ENCODE measurements at places on chromosomes 12 and 14.

DNA sequence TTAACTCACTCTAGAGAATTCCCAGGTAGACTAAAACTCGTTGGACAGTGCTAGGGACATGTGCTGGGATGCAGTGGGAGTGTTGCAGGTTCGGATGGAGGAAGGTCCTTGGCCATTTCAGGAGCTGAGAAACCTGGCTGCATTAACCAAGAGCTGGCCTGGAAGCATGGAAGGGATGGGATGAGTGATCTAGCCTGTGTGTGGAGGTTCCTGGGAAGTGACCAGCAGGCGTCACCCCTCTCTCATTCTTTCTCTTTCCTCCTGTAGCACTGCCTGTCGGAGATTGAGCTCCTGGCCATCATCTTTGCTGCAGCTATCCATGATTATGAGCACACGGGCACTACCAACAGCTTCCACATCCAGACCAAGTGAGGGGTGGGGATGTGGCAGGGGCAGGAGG lies 15.6 kb downstream of the PPP1R1A start:
- DNase-seq, result no peak

DNA sequence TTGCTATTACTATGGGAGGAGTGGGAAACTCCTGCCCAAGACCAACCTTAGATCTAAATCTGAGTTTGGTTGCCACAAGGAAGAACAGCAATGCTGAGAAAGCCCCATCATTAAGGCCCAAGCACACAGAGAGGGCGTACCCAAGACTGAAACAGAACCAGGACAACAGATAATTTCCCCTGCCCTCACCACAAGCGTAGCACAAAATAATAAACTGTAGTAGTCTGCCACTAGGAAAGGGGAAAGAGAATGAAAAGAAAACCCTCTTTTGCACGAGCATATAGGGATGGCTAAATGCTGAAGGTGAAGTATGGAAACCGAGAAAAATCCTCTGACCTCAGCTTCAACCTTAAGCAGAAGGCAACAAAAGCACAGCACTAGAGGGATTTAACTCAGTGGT lies 76.5 kb upstream of the DHRS4 start:
- no peak for DNase-seq

DNA sequence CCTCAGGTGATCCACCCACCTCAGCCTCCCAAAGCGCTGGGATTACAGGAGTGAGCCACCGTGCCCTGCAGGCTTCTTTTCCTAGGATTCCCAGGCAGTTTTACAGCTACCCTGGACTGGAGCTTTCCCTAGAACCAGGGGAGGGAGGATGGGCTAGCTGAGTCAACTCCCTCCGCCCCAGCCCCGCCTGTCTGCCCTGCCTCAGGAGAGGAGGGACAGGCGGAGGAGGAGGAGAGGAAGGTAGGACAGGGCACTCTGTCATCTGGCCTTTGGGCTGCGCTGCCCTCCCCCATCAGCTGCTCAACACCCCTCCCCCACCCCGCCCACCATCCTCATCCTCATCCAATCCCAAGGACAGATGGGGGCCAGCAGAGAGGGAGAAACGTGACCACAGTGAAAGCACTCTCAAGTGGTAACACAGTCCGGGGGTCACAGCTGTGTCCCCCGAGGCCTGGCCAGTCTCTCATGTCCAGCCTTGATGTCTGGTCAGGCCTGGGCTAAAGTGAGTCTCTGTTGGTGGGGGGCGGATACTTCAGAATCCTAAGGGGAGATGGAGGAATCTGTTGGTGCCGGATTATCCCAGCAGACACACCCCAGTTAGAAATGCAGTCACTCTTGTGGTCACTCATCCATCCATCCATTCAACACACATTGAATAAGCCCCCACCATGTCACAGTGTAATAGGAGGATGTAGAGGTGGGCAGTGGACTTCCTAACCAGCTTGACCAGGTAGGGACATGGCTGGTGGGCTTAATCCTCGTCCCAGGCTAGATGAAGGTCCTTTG lies 12.3 kb downstream of the FIGNL2 start:
- no peak for DNase-seq

GRCh38 chr14:91866511-91867295 lies 633 bp downstream of the TC2N start:
- DNase-seq, result no peak

DNA sequence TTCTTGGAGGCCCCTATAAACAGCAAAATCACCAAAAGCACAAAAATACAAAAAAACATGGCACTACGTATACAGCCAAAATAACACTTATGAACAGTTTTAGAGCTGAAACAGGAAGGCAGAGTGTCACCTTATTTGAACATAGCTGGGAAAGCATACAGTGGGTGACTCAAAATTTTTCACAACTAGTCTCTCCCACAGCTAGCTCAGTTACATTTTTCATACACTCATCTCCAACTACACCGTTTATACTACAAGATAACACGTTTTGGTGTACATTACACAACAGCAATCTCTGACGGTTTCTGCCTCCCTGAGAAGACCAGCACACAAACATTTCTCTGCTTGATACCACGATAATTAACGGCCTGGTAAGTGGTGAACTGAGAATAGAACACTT lies 2.9 kb downstream of the RAD52 start:
- DNase-seq, result no peak

DNA sequence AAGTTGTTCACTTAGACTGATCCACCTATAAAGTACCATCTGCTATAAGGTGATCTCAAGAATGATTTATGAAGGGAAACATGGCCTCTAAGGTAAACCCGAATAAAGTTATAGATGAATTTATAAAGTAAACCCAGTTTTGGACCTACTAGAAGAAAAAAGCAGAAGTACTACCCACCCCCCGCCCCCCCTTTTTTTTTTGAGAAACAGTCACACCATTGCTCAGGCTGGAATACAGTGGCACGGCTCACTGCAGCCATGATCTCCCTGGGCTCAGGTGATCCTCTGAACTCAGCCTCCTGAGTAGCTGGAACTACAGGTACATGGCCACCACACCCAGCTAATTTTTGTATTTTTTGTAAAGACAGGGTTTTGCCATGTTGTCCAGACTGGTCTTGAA lies 3.9 kb downstream of the ENTPD5 start:
- no peak for DNase-seq

GRCh38 chr14:31360919-31361662 lies 59.3 kb downstream of the HEATR5A start:
- no peak for DNase-seq

GRCh38 chr12:106096376-106096775 lies 42.4 kb downstream of the NUAK1 start:
- no peak for DNase-seq

DNA sequence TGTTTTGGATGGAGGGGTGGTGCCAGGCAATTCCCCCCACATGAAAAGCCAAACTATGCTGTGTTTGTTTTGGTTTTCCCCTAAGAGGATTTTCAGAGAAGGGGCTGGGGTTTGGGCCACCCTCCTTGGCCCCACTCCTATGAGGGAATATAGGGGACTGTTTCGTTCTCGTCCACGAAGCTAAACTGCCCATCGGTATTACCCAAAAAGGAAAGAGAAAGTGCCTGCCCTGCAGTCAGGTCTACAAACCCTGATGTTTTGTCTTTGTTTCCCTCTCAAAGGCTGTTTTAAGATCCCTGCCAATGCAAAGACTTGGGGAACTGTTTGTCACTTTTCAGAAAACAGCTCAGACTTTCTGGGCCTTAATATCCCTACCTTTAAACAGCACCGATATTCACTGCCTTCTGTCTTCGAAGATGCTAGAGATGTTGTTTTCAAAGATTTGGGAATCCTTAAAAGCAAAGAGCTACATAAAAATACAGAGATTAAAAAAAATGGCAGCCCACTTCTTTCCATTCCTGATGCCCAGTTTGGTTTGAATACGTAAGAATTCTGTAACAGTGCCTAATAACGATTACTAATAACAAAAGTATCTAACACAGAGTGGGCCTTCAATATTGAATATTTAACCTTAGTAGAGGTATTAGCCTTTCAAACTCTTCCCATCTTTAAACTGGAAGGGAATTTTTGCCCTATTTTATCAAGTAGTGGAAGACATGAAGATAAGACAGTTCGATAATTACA lies 518.4 kb downstream of the MED13L start:
- DNase-seq, result no peak

- no peak for DNase-seq
Measured at GRCh38 chr14:105841022-105842009, 314.9 kb downstream of the TMEM121 start.

All from effector memory CD4-positive, alpha-beta T cell (primary cell).